Right cardiac atrium (tissue), 5 donors: ENCODE measurements at places on chromosomes 6 and 20.
A peak's percentile ranks its signal among the peaks of the same experiment; 100 is the strongest.

DNA sequence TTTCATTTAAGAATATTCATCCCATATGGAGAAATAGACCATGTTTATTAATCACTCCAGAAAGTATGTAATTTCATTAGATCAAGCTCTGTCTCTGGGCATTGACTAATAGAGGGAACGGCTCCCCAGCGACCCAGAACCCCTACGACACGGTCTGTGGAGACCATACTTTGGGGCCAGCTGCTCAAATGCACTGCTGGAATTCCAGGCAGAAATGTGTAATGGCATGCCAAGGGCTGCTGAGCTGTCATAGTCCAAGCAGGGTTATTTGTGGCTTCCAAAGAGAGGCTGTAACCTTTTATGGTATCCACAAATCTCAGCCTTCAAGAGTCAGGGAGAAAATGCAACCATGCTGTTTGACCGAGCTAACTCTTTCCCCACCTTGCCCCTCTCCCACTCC is 755.8 kb downstream of the DHX35 start:
- peak; percentile 14 for DNase-seq

DNA sequence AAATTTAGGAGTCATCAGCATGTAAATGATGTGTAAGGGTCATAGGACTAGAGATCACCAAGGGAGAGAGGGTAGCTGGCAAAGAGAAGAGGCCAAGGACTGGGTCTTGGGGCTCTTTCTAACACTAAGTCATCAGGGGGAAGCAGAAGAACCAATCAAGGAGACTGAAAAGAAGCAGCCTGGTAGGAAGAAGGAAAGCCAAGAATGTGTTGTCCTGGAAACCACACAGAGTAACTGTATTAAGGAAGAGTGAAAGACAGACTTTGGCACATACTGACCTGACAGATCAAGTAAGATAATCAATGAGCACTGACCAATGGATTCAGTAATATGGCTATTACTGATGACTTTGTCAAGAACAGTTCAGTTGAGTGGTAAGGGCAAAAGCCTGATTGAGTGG is 42.3 kb upstream of the LAMA4 start:
- DNase-seq = no peak

- DNase-seq = no peak
These were observed 10.9 kb upstream of the SPDEF start for GRCh38 chr6:34566830-34567546.

DNA sequence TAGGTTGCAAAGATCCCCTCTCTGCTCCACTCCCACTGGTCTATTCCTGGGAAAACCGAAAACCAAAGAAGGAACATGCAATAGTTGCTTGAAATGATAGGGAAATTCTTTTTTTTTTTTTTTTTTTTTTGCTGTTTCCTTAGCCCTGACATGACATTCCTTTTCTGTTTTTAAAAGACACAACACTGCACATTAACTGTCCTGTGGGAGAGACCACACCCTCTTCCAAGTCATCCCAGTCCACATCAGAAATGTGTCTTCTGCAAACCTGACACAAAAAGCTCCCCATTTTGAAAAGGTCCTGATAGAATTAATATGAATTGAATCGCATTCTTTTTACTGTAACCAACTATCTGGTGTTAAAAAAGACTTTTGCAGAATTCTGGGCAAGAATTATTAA is 43.4 kb upstream of the RIPOR2 start:
- DNase-seq = no peak

GRCh38 chr6:122622479-122622878 is 12.3 kb downstream of the PKIB start:
- DNase-seq = no peak

DNA sequence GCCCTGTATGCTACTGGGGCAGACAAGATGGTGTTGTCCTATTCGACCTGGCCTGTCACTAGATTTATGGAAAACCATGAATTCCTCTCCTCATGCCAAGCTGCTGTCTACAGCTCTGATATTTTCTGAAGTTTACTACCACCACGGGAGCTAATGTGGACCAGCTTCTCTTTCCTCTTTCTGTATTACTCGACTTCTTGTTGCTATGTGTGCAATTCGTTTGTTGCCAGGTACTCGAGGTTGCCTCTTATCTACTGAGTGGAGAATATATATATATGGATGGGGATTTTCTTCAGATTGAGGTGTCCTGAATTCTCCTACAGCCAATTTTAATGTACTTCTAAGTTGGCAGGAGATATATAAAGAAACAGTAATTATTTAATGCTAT is 34.7 kb downstream of the MAN1A1 start:
- no peak for DNase-seq

DNA sequence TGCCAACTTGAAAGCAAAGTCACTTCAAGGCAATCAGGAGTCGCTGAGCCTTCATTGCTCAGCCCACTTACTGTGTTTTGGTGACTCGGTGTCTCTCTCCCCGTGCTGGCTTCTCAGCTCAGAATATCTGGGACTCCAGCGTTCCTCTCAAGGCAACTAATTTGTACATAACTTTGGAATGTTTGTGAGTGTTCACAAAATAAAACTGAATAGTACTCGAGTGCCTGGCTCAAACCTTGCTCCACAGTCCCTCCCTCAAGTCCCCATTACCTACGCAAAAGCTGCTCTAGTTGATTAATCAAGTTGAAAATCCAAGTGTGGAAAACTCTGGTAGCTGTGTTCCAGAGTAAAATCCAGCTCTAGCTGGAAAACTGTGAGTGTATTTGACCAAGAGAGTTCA is 8.6 kb downstream of the IPCEF1 start:
- no peak for DNase-seq

DNA sequence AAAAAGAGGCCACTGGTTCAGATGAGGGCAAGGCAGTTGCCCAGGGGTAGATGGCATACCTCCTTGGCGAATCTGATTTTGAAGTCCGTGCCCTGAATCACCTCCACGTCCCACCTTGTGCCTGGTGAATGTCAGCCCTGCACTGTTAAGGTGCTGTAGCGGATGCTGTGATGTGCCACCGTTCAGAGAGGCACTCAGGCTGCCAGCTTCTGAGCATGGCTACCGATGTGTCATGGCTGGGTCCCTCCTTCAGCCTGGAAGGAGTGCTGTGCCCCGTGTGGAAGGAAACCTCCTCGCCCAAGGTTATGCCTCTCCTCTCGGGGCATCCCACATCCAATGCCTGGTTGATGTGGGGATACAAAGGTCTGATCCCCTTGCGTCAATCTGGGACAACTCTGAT is 43.6 kb downstream of the UST start:
- DNase-seq = no peak
